ENCODE measurements at places on chromosomes 7 and 10.

DNA sequence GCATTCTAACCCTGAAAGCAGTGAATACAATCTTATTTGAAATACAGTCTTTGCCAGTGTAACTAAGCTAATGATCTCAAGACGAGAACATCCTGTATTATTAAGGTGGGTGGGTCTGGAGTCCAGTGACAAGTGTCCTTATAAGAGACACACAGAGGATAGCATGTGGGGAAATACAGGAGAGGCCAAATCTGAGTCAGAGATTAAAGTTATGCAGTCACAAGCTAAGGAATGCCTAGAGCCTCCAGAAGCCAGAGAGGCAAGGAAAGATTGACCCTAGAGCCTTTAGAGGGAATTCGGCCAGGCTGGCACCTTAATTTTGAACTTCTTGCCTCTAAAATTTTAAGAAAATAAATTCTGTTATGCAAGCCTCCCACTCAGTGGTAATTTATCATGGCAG is 87.5 kb upstream of the HGF start:
- DNase-seq, result no peak

DNA sequence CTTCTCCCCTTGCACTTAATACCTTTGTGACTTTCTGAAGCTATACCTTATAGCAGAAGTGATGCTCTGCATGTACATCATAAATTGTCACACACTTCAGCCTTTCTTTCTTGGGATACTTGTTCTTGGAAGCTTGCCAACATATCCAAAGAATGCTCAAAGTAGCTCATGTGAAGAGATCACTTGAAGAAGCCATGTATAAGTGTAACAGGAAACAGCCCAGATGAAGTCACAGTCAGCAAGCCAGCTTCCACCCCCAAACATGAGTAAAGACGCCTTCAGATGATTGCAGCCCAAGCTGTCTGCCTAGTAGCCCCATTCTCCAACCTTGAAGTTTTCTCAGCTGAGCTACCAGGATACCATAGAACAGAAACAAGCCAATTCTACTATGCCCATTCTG is 50.9 kb downstream of the DGKB start:
- no peak for DNase-seq

GRCh38 chr7:3280445-3280844 is 20.6 kb upstream of the SDK1 start:
- DNase-seq, result no peak

DNA sequence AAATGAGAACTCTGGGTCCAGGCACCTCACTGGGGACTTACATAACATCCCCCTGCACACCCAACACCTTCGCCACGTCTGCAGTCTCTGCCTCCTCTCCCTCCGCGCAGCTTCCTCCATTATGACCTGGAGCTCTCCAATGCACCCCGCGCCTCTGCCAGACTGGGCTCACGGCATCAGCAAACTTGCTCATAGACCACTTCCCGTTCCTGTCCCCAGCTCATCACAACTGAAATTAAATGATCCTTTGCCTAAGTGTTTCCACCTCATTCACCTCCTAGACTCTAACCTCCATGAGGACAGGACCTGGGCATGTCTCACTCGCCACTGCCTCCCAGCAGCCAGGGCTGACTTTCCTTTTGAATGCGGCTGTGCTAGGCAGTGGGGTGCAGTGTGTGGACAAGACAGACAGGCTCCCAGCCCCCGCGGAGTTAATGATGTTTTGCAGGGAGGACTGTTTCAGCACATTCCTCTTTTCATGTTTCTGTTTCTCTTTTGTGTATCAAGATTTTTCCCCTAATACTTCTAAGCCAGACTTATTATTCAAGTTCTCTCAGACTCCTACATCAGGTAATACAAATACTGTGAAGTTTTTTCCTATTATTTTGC is 18.8 kb downstream of the CHST15 start:
- DNase-seq, result no peak

GRCh38 chr10:17682236-17682946 is 38.4 kb downstream of the STAM start:
- no peak for DNase-seq

DNA sequence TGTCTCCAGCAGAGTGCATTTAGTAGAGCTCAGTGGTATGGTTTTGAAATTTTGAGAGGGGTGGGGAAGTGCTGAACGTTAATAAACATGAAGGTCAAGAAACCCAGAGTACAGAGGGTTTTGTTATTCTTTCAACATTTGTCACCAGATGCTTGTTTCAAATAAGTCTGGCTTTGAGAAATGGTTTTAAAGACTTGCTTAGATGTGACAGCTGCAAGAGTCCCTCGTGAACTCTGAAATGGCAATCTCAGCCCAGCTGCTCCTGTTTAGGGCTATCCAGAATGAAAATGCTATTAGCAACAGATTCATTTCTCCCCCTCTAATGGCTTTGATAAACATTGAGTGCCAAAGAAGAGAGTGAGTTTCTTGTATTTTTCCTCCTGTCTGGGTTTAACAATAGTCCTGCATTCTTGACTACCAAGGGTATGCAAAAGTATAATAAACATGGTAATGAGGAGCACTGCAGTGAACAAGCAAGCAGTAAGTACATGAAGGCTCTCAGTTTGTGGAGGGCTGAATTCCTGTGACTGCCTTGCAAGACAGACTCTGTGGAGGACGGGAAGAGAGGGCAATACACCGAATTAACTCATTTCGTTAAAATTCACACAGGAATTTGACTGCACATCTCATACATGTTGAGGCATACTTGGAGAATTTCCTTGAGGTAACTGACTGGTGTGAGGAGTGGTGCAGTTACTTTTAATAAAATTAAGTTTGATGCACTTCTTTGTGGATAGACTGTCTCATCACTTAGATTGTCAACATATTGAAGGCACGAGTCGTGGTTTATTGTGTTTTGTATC is 490.9 kb downstream of the REEP3 start:
- DNase-seq, result no peak

DNA sequence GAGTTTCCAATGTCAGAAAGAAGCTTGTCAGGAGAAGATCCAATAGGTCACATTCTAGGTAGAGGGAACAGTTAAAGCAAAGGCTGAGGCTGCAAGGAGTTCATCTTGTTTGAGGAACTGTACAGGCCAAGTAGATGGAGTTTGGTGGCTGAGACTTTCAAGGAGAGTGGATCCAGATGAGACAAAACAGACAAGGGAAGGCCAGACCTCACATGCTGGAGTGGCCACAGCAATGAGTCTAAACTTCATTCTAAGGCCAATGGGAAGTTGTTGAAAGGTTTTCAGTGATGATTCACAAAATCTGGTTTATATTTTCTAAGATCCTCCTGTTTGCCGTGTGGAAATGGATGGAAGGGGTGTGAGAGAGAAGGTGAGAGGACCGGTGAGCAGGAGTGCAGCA is 40.0 kb downstream of the EPDR1 start:
- no peak for DNase-seq

DNA sequence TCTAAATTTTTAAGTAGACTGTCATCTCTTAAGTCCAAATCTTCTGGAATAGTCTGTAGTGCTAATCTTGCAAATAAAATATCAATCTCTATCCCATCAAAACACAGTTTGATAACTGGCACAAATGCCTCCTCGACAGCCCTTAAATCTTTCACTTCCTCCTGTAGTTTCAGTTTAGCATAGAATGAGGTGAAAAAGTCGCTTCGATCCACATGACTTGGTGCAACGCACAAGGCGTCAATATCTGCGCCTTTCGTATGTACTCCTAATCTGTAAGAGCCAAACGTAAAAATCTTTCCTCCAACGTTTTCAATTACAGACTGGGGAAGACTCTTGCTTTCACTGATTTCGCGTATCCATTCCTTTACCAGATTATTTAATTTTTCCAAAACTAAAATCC is 603 bp downstream of the PAPOLB start:
- no peak for DNase-seq

GRCh38 chr7:106166651-106167342 is 54.7 kb upstream of the SYPL1 start:
- DNase-seq, result no peak

DNA sequence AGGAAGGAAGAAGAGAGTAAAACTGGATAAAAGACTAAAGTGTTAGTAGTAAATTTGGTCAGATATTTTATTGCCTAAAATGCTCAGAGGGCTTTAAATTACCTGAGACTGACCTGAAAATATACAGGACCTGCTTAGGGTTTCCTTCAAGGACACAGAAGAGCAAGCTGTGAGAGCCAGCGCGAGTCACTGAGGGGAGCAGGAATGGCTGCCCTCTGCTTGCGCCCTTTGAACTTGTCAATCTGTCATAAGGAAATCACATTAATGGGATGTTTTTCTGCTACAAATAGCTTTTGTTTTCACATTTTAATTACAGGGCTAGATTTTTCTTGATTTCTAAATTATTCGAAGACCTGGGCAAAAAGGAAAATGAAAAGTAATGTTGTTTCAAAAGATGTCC is 26.9 kb downstream of the DNAJB9 start:
- DNase-seq, result no peak

- DNase-seq, result peak; percentile 24
These were observed 311.7 kb downstream of the GATA3 start for GRCh38 chr10:8365935-8366911.

DNA sequence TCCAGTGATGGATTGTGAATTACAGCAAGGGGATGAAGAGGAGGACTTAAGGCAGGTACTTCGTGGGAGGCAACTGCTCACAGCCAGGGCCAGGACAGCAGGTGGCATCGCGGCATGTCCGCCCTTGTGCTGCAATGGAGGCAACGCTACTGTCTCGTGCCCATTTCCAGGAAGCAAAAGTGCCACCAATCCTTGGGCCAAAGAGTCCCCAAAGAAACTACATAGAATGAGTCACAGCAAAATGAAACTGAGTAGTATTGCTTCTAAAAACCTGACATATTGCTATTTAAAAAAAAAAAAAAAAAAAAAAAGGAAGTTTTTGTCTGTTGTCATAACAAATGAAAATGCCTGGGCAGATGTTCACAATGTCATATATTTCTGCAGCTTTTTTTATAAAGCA is 46.6 kb downstream of the RSU1 start:
- no peak for DNase-seq

DNA sequence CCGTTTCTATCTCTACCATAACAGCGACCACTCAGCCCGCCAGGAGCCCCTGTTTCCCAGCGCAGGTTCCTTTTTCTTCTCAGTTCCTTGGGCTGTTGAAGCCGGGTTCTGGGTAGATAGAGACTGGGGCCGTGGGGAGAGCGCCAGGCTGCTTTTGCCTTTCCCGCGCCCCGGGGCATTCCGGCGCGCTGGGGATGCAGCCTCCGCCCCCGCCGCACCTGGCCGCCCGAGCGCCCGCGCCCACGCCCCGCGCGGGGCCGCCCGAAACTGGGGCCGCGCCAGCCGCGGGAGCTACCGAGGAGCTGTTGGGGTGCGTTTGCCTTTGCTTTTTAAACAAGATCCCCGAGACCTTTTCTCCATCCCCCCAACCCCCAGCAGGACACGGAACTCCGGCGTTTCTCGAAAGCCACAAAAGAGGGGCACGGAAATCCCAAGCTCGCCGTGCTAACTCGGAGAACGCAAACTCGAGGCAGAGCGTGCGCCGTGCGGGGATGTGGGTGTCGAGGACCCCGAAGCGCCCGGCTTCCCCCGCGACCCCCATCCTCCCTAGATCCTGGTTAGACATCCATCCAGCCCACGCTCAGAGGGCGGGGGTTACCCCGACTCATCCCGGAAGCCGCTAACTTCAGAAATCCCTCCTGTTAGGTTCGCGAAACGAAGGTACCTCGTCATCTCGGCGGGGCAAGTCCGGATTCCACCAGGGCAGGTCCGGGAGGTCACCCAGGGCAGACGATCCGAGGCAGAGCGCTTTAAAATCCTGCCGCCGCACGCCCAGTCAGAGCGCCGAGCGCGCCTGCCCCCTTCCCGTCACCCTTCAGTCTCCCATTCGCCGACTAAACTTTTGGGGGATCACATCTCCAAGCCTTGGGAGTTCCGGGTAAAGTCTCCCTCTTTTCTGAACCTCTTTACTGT is 1.0 kb downstream of the GRM8 start:
- no peak for DNase-seq

DNA sequence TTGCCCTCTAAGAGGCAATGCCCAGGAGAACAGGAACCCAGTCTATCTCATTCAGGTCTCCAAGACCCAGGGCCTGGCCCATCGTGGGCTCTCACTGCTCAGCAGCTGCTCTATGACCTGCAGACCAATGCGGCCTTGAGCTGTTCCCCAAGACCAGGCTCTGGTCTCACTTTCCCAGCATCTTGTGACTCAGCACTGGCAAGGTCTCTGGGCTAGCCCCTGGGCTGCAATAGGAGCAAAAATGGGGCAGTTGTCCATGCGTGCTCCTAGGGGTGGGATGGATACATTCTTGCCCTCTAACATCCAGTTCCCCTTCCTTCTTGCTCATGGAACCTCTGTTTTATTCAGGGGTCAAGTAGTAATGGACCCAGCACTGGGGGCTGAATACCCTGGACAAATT is 13.5 kb downstream of the GCK start:
- DNase-seq, result no peak

DNA sequence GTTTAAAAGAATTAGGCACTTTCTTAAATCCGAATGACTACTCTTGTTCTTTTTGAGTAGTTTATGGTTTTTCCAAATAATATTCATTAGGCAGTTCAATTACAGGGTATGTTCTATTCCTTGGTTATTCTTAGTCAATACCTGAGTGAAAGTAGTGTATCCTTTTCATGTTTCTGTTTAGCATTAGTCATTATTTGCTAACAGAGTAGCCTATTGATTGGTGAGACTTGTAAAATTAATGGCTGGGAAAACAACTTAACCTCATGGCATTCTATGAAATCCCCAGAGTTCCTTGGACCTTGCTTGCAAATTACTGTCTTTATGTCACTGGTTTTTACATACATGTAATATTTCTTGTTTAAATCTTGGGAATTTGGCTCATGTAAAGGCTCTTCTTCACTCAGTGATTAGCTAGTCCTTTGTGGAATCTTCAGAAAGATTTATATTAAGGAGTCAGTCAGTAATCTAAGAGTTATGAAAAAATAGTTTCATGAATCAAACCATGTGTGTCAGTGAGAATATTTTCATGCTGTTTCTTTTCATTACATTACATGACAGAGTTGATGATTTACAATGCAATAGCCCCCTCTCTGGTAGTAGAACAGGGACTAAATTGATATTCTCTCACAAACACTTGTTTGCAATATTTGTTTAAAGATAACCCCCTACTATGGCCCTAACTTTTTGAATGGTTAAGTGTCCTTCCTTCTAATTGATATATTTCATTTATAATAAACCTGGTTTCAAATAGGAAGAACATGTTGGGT is 81.5 kb upstream of the LRRTM3 start:
- DNase-seq, result no peak

- DNase-seq, result no peak
These were observed 24.6 kb upstream of the GTPBP4 start for GRCh38 chr10:963655-964054.

- no peak for DNase-seq
These were observed 752 bp upstream of the ABCA13 start for GRCh38 chr7:48170506-48170905.

- DNase-seq, result no peak
These were observed 61.3 kb downstream of the YKT6 start for GRCh38 chr7:44262031-44262430.
